ENCODE measurements at places on chromosomes 7 and 10.

- DNase-seq = no peak
These were observed 135.2 kb downstream of the INHBA start for GRCh38 chr7:41567731-41568114.

DNA sequence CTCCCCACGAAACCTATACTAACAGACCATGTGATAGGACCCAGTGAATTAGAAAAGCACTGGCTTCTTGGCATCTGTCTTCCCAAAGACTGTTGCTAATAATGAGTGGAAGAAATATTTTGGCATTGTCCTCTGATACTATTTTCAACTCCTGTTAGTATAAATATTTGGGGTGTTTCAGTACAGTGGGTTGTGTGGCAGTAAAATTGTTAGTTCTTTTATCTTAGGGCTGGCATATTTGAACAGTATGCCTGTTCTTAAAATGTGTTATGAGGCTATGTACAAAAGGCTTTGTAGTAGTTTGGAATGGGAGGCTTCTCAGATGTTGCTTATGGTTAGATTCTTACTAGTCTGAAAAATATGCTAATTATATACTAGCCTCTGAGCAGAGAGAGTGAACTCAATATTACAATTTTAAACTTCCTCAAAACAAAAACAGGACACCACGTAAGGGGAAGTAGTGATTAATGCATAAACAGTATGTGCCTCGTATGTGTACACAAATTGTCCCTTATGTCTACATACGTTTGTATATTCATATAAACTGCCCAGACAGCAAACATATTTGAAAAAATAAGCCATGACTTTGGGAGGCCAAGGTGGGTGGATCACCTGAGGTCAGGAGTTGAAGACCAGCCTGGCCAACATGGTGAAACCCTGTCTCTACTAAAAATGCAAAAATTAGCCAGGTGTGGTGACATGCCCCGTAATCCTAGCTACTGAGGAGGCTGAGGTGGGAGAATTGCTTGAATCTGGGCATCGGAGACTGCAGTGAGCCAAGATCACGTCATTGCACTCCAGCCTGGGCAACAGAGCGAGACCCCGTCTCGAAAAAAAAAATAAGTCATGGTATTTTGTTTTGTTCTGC is 115.4 kb downstream of the ARID5B start:
- no peak for DNase-seq

DNA sequence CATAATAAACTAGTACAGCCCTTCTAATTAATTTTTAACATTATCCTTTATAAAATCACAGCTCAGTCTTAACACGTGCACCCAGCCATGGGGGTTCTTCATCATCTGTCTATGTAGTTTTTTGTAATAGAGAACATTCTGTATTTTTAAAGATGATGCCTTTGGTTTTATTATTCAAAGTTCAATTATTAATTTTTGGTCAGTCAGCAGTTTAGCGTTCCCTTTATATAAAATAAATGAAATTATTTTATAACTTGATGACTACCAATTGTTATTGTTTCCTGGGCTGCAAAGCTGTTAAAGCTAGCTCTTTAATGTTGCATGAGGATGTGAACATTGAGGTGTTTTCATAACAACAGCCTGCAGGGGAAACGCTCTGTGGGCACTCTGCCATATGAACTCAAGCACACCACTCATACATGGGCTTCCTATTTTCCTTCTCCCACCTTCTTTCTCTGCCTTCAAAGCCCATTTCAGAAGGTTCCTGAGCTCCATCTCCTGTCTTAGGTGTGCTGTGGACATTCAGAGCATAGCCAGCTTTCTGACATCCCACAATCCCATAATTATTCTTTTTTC is 172.0 kb upstream of the YAE1 start:
- DNase-seq = no peak

GRCh38 chr7:159027789-159028507 is 116.7 kb downstream of the VIPR2 start:
- DNase-seq = peak; percentile 28

DNA sequence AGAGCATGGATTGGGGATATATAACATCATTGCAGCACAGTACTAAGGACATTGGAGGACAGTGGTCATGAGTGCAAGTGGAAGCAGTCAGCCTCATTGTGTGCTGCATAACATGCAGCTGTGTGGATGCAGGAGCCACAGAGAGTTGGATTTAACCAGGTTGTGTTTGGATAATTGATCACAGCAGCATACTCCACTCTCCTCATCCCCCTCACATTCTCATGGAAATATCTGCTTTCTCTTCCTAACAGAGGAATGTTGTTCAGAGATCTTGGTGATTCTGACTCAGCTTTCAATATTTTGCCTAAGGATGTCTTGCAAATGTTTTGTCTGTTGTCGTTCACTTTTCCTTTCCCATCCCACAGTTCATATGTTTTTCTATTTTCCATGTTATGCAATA is 31.8 kb upstream of the LSM8 start:
- DNase-seq = no peak

DNA sequence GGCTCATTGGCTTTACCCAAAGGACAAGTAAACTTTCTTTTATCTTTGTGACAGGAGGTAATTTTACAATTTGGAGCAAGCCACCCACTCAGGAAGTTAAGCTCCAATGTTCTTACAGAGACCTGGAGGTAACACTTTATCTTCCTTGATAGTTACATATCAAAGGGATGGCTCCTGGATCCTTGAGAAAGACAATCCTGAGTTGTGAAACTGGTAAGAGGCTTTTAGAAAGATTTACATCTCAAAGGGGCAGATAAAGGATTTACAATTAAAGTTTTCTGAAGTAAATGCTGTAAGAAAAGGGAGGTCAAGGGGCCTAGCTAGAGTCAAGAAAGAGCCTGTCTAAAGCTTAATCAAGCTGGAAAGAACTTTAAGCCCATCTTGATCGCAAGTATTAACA is 124.4 kb upstream of the ZNF804B start:
- DNase-seq = no peak

DNA sequence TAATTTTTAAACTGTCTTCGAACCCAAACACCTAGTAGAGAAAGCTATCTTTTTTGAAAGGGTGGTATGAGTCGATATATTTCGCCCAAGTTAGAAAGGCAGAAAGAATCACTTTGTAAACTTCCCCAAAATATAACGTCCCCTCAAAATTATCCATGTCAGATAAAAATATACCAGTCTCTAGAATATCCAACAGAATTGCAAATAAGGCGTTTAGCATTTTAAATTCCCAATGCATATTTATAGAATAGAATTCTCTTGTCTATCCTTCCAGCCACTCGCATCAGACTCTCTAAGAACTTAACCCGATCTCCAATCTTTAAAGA is 2.1 kb downstream of the CTBP2 start:
- DNase-seq = no peak

DNA sequence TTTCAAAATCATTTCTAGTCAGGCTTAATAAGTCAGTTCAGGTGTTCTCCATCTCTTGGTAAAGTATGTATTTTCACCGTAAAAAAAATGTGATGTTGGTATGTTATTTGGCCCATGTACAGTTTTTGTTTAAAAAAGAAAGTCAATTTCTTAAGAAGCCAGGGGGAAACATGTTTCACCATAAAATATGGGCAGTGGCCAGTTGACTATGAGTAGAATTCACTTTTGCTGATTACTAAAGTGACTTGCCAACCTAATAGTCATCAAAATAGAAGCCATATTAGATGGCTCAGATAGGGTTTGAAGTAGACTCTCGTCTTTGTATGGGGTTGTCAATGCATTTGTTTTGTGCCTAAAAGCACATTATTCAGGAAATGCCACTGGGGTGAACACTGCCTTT is 266.3 kb downstream of the BICC1 start:
- DNase-seq = no peak

DNA sequence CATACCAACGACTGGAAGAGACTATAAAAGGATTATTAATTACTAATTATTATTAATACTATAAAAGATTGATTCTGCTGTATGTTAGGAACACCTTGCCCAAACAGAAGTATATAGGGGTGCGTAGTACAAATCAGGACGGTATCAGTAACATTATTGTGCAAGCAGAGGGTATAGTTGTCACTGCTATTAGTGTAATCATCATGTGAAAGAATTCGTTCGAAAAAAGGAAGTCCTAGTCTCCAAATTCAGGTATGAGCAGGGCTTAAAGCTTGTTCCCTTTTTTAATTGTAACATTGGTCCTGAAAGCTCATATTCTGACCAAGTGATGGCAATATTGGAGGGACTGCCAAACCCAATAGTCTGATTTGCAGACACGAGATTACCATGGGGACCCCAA is 81.8 kb downstream of the THSD7A start:
- no peak for DNase-seq

GRCh38 chr7:39910108-39910869 is 39.8 kb upstream of the CDK13 start:
- DNase-seq = no peak

DNA sequence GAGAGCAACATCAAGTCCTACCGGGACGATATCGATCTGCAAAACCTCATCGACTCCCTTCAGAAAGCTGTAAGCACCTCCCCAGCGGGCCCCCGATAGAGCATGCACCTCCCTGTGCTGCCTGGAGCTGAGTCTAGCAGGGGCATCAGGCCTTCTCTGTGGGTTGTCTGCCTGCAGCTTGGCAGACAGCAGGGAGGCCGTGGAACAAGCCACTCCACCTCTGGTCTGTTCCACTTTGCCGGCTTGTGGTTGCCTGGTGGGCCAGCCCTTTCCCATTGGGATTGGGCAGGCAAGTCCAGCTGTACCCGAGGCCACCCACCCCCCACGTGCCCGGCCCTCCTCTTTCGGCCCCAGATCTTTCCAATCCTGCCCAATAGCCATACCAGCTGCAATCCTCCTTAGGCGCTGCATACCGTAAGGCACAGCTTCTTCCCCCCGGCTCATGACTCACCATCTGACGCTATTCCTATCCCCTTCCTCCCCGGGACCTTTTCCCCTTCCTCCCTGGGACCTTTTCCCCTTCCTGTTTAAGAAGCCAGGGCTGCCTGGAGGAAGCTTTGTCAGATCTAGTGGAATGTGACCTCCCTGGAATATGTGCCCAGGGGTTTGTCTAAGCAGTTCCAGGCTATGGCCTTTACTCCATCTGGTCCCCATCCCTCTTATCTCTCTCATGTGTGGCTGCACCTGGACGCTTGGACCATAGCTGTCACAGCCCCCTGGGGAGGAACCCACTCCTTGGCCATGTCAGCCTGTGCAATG is 28.1 kb upstream of the SH2D4B start:
- DNase-seq = no peak

- DNase-seq = no peak
These were observed at the start of gene SHH for GRCh38 chr7:155811895-155812761. TSS of gene SHH (minus strand) at chr7:155812463. CDS start at chr7:155812122, 341 bp downstream.

- DNase-seq = no peak
These were observed 137.3 kb downstream of the VTI1A start for GRCh38 chr10:112584276-112584675.

GRCh38 chr7:14219125-14219524 is 229.7 kb upstream of the ETV1 start:
- DNase-seq = no peak

DNA sequence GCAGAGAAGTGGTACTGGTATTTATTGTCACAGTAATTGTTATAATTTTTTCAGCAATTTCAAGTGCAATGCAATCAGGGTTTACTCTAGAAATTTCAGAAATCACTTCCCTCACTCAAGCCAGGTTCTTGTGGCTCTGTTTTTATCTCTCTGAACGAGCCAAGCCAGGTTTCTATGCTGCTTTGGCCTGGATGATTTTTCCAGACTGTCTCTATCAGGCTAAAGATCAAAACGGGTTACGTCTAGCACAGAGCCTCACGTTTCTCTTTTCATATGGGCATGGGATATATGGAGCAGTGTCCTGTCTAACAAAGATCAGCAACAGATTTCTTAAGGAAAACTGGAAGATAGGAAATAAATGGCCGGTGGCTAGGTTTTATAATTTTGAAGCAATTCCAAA is 1105.3 kb downstream of the NRG3 start:
- DNase-seq = no peak
